SJSA1 (cell line): ENCODE measurements at places on chromosomes 7 and 10. TPM values are rescaled to one million over a fixed set of nuclear protein-coding genes. Genes with fewer than 3 reads are reported as not detected.

- DNase-seq, result no peak
- H3K27me3 ChIP-seq, result no peaks in the 10 kb centered on the region
- H3K4me1 ChIP-seq, result no peaks in the 10 kb centered on the region
- H3K4me3 ChIP-seq, result no peak overlapping the region
- H3K27ac ChIP-seq, result no peak overlapping the region
- no peaks in the 10 kb centered on the region for H3K36me3 ChIP-seq
These were observed 768.6 kb downstream of the NRG3 start for GRCh38 chr10:82643601-82644000.

DNA sequence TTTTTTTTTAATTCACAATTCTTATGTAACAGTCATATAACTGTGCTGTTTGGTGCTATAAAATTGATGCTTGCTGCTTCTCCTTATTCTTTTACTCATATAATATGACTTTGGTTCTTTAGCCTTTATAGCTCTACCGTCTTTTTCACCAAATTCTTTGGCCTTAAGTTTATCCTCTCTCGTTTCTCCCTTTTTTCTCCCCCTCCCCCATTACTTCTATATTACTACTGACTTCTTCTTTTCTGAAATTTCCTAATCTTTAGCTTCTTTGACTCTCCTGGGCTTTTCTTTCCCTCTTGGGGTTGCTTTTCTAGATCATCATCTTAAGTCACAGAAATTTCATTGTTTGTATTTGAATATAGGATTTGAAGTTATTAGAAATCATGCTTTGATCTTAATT lies 3.8 kb downstream of the BCCIP start:
- no peaks in the 10 kb centered on the region for H3K27me3 ChIP-seq
- H3K36me3 ChIP-seq, result peaks cover 84% of the 10 kb centered on the region
- DNase-seq, result no peak
- H3K4me1 ChIP-seq, result peaks cover 13% of the 10 kb centered on the region

GRCh38 chr7:47945261-47946015 lies 2.8 kb downstream of the PKD1L1 start:
- no peaks in the 10 kb centered on the region for H3K36me3 ChIP-seq
- no peaks in the 10 kb centered on the region for H3K27me3 ChIP-seq
- no peak overlapping the region for H3K4me3 ChIP-seq
- peaks cover 42% of the 10 kb centered on the region for H3K4me1 ChIP-seq
- peak; percentile 73 for DNase-seq
- no peak overlapping the region for H3K27ac ChIP-seq

DNA sequence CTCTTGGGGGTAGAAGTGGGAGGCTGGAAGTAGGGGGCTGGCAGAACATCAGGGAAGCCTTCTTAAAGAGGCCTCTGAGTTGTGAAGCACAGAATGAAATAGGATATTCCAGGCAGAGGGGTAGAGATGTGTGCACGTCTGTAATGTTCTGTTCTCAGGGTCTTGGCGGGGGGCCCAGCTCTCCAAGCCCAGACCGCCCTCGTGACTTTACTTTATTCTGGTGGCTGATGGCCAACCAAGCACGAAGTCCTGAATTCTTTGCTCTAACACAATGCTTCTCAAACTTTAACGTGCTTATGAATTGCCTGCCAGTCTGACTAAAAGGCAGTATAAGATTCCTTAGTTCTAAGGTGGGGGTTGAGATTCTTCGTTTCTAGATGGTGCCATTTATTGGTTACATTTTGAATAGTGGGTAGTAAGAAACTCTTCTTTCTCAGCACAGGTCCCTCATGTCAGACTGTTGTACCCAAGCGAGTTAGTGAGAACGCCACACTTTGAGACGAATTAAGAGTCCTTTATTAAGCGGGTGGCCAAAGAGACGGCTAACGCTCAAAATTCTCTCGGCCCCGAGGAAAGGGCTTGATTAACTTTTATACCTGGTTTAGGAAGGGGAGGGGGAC lies 8.2 kb downstream of the PRXL2A start:
- no peak for DNase-seq
- H3K36me3 ChIP-seq, result peaks cover 12% of the 10 kb centered on the region
- no peak overlapping the region for H3K27ac ChIP-seq

Gene MAGI2
- total RNA-seq, result 0.78 and 0.82 TPM in 2 replicates

Gene ATP5F1C
- total RNA-seq, result 447 and 519 TPM in 2 replicates

Gene PDSS1
- total RNA-seq, result 13.9 and 19.5 TPM in 2 replicates
